Left lung (tissue), 14 donors: ENCODE measurements at places on chromosomes 2 and 18. TPM values are rescaled to one million over a fixed set of nuclear protein-coding genes. Genes with fewer than 3 reads are reported as not detected.

DNA sequence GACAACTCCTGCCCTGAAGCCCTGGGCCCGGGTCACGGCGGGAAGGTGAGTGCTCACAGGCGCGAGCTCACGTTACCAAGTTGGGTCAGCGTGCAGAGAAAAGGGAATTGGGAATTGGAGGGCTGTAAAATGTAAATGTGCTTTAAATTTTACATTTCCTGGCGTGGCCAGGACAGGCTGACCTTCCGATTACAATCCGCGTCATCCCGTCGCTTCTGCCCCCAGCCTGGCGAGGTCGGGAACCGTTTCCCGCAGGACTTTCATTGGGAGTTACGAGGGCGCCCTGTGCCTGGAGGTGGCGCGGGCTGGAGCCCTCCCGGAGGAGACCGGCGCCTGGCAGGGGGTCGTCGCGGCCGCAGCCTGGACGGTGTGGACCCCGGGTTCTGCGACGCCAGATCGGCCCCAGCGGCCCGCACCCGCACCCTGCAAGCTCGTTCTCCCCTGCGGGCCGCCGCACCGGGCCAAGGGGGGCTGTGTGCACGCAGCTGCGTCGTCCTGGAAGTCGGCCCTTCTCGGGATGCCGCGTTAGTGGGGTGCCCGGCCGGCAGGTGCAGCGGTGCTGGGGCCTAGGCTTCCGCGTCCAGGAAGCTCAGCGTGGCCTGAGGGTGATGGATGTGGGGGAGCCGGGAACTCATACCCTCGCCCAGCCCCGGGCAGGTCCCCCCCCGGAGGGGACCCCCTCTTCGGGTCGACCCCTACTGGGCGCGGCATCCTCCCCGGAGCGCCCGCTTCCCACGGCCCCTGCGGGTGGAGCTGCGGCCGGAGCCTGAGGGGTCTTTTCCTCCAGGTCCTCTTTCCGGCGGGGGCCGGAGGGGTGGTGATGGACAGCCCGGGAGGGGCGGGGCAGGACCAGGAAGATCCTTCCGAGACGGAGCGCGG, 63.9 kb downstream of the LRRFIP1 start:
- DNase-seq, result no peak

The G6PC2 gene
- not detected for total RNA-seq

GRCh38 chr2:128584296-128584890, 265.7 kb upstream of the HS6ST1 start:
- no peak for DNase-seq

GRCh38 chr2:216339456-216340279, 32.6 kb downstream of the MARCHF4 start:
- DNase-seq, result peak; percentile 87

- no peak for DNase-seq
Observed at GRCh38 chr18:75544496-75544895, 117.0 kb upstream of the SMIM21 start.

The KYNU gene
- 29.7 TPM for total RNA-seq

DNA sequence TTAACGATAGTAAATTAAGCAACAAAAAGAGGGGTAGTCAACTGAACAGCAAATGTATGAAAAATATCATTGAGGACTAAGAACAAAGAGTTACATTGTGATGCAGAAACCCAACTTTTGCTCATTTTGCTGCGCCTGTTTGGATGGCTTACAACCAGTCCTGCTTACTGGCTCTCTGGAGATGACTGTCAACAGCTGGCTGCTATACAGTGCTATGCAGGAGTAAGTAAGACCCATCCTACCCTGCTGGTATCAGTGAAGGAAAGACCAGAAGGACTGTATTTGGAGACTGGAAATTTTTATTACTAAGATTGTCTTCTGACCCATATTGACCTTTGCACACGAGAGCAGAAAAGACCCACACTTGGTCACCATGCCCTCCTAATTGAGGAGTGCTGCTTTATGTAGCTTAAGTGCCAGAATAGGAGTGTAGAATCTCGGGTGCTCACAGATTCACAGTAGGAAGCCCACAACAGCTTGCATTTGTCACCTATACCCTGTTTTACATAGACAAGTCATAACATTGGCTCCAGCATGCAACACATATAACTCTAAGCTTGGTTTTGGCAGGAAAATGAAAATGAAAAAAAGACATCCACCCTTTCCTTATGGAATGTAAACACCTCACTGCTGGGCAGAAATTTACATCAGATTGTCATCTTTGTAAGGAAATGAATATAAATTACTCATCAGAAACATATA, 1915.0 kb upstream of the CELF4 start:
- peak; percentile 83 for DNase-seq

DNA sequence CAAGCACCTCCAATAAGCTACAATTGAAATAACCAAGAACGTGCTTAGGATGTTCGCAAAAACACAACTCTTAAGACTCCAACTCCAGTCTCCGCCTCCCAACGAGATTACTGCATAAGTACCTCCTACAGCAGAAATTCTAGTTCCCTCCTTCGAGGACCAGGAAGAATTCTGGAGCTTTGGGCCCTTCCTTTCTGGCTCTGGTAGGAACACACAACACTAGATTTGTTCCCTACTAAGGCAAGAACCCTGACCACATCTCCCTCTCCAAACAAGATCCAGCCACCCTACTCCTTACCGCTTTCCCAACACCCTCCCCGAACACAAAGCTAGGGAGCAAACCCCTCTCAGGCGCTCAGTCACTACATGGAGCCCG, 721 bp downstream of the ADAM17 start:
- peak; percentile 84 for DNase-seq

- DNase-seq, result no peak
Observed at GRCh38 chr2:8285081-8285480, 396.8 kb upstream of the ID2 start.

GRCh38 chr2:120785228-120785966, 49.7 kb downstream of the GLI2 start:
- DNase-seq, result no peak

DNA sequence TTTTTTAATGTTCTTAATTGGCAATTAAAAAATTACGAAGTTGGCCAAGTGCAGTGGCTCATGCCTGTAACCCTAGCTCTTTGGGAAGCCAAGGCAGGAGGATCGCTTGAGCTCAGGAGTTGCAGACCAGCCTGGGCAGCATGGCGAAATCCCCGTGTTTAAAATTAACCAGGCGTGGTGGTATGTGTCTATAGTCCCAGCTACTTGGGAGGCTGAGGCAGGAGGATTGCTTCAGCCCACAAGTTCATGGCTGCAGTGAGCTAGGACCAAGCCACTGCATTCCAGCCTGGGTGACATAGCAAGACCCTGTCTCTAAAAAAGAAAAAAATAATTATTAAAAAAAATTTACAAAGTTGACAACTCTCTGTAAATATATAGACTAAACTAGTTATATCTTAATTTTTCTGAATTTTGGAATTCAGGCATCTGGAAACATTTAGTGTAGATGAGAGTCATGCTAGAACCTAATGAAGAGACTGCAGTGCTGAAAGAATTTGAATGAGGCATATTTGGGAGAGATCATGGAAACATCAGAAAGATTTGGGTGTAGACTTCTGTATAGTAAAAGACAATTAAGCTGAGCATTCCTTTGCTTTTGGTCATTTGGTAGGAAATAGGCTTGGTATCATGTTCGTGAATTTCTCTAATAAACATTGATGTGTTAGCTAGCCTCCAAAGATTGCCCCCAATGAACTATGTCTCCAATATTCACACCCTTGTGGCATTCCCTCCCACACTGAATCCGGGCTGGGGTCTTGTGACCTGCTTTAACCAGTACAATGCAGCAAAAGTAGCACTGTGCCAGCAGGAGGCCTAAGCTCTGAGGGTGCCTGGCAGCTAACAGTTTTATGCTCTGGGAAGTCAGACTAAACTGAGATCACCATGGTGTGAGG, 4.2 kb upstream of the ROCK1 start:
- no peak for DNase-seq

The TRIB2 gene
- 39.7 TPM for total RNA-seq

The SEMA4C gene
- 25.9 TPM for total RNA-seq

The MC5R gene
- not detected for total RNA-seq

DNA sequence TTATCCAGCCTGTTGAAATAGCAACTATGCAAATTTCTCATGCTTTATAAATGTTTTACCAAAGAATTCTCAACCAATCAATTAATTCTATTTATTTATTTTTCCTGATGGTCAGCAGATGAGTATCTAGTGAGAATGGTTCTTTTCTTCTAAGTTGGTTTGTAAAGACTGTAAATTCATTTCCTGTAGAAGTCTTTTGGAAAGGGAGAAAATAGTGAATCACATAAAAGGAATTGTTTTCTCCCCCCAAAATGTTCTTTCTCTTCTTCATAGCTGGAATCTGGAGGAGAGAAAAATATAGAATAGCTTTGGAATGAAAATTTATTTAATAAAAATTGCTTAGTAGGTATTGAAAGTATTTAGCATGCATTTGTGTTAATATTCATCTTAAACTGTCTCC, 836.1 kb upstream of the ZEB2 start:
- DNase-seq, result no peak

GRCh38 chr2:214066862-214067261, 344.0 kb upstream of the VWC2L start:
- DNase-seq, result no peak
